ENCODE measurements at places on chromosomes 16 and 17. TPM values are rescaled to one million over a fixed set of nuclear protein-coding genes. Genes with fewer than 3 reads are reported as not detected.

The ATP2A1 gene
- 2.3 TPM for total RNA-seq

The VAT1L gene
- not detected for total RNA-seq

The TMC8 gene
- not detected for total RNA-seq

The TUBB3 gene
- total RNA-seq = 31.3 TPM

The KRTAP1-1 gene
- not detected for total RNA-seq

The DGKE gene
- 17.6 TPM for total RNA-seq

The GPRC5B gene
- total RNA-seq = 7.6 TPM

The RUNDC3A gene
- 0.34 TPM for total RNA-seq

The NPIPA3 gene
- total RNA-seq = not detected

The SF3B3 gene
- 439 TPM for total RNA-seq

The GUCY2D gene
- 1.7 TPM for total RNA-seq

The SALL1 gene
- total RNA-seq = not detected

The OTOP2 gene
- total RNA-seq = not detected

The FOXN1 gene
- total RNA-seq = 0.48 TPM

The CX3CL1 gene
- total RNA-seq = not detected

The SCO1 gene
- 26.3 TPM for total RNA-seq

The HP gene
- 0.61 TPM for total RNA-seq

The NTN3 gene
- 0.39 TPM for total RNA-seq

The RPL13 gene
- 2,897 TPM for total RNA-seq

The FGF11 gene
- 0.91 TPM for total RNA-seq

The APOBR gene
- total RNA-seq = 0.61 TPM

The NPIPA5 gene
- total RNA-seq = 8.3 TPM

The SDR42E2 gene
- total RNA-seq = not detected

The ZACN gene
- total RNA-seq = 0.34 TPM

Data from Caco-2 (cell line).